Spinal cord (tissue), 10 donors: ENCODE measurements at places on chromosomes 3 and 15. TPM values are rescaled to one million over a fixed set of nuclear protein-coding genes. Genes with fewer than 3 reads are reported as not detected.
A peak's percentile ranks its signal among the peaks of the same experiment; 100 is the strongest.

- DNase-seq = no peak
Measured at GRCh38 chr3:51709004-51709420, 2.1 kb downstream of the GRM2 start.

GRCh38 chr3:149688122-149688757 lies 30.4 kb upstream of the WWTR1 start:
- DNase-seq = no peak

Gene SERINC4
- total RNA-seq = not detected

DNA sequence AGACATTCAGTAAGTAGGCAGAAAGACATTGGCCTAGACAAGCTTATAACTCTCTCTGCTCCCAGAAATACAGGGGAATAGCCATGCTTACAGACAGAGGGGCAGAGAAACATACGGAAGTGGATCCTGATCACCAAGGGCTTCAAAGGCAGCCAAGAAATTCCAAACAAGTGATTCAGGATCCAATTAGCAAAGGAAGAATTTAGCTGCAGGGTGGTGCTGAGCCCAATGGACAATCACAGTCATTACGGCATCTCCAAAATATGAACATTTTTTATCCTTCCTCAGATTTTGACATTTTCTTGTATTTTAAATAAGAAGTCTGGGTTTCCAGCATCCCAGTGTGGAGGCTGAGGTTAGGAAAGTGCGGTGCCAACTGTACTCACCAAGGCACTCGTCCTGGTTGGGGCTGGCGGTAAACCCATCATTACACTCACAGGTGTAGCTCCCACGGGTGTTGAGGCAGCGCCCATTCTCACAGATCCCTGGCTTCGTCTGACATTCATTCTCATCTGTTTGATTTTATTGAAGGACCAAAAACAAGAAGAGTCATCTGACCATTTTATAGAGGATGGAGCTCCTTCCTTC lies 96.8 kb downstream of the DUT start:
- DNase-seq = no peak

Gene SNAPC5
- 40.7 TPM for total RNA-seq

DNA sequence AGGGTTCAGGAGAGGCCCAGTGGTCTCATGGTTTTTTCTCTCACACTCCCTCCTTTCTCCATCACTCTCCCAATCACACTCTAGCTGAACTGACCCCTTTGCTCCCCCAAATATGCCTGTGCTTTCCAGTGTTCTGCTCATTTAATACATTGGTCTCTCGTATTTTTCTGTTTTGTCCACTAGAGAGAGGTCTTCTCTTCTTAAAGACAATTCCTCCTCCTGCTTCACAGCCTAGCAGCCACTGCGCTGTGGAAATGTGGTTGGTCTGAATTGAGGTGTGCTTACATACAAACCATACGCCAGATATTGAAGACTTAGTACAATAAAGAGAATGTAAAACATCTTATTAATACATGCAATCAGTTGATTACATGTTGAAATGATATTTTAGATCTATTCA lies 60.6 kb upstream of the XCR1 start:
- no peak for DNase-seq

Gene CD200R1
- total RNA-seq = 3.3 TPM

GRCh38 chr15:101499863-101500713 lies 10.6 kb upstream of the PCSK6 start:
- DNase-seq = peak; percentile 47

DNA sequence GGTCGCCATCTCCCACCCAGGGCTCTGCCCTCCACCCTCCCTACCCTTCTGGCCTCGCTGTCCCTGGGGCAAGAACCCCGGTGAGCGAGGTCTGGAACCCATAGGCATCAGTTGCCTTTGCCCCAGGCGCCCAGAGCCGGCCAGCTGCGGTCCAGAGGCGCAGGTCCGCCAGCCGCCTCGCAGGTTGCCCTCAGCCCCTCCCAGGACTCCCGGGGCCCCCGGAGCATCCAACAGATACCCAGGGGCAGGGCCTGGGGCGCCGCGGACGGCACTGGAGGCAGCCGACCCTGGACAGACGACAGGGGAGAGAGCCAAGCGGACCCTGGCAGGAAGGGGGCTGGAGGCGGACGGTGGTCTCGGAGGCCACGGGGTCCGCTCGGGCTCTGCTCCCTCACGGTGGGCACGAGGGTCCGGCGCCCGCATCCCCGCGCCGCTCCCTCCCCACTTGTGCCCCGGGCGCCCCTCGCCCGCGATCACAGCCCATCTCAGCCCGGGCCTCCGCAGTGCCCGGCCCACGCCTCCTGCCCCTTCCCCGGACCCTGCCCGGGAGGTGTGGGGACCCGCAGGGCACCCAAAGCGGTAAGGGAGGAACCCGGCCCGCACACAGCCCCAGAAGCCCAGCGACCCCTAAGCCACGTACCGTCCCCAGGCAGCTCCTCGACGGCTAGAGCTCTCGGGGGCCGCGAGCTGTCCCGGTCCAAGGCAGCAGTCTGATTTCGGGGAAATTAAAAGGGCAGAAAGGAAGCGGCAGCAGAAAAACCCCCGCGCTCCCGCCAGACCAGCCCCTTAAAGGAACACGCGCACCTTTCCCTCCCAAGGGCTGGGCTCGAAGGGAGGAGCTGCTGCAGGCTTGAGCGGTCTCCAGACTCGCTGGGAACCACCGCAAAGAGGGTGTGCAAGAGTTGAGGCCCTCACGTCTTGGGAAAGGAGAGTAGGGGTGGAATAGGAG lies at the start of gene HAPLN3:
HAPLN3 (minus strand) TSS at position 726 of the 949 bp plus-strand sequence. CDS start 8,246 bp downstream, outside the sequence.
- no peak for DNase-seq

DNA sequence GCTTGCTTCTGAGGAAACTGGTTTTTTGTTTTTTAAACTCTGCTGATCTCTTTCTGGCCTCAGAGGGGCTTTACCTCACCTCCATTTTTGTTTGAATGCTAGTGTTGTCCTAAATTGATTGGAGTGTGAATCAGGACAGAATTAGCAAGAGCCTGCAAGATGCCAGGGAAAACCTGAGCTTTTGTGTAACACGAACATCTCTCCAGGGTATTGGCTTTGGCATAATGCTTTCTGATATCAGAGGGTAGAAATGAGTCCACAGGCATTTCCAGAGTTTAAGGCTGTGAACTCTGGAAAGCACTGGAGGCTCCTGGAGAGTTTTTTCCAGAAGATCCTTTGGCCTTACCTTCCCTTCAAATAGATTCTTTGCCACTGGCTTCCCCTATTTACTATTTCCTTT lies 87.1 kb downstream of the WDR76 start:
- no peak for DNase-seq

Gene ACKR4
- 1.8 TPM for total RNA-seq

GRCh38 chr15:67145710-67146109 lies 80.3 kb downstream of the SMAD3 start:
- no peak for DNase-seq

Gene EPHA6
- 78.5 TPM for total RNA-seq

DNA sequence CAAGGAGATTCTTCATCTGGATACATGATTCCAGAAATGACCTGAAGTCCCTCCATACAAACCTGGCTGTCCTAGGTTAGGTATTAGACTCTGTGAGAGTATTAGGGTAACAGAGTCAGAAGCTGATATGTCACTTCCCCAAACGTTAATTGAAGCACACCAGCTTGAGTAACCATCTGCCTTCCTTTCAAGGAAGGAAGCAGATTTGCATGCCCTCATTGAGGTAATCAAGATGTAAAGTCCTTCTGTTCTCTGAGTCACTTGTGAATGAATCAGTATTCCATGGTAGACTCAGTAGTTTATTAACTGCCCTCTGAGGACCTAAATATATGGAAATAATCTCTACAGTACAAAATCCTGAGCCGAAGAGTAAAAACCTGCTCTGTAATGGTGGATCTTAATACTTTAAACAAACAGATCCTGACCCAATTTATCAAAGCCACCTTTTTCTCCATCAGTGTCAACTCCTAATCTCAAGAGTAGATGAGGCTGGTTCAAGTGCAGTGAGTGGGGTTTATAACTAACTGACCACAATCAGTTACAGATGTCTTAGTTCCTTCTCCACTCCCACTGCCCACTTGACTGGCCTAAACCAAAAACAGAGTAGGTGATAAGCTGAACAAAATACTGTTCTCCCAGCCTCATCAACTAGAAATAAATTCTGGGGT lies 246.2 kb upstream of the CHRM5 start:
- DNase-seq = no peak

Gene ARHGEF26
- 27.2 TPM for total RNA-seq

- DNase-seq = no peak
Measured at GRCh38 chr3:53079147-53079546, 33.3 kb upstream of the SFMBT1 start.

Gene P2RY13
- total RNA-seq = 15.3 TPM

DNA sequence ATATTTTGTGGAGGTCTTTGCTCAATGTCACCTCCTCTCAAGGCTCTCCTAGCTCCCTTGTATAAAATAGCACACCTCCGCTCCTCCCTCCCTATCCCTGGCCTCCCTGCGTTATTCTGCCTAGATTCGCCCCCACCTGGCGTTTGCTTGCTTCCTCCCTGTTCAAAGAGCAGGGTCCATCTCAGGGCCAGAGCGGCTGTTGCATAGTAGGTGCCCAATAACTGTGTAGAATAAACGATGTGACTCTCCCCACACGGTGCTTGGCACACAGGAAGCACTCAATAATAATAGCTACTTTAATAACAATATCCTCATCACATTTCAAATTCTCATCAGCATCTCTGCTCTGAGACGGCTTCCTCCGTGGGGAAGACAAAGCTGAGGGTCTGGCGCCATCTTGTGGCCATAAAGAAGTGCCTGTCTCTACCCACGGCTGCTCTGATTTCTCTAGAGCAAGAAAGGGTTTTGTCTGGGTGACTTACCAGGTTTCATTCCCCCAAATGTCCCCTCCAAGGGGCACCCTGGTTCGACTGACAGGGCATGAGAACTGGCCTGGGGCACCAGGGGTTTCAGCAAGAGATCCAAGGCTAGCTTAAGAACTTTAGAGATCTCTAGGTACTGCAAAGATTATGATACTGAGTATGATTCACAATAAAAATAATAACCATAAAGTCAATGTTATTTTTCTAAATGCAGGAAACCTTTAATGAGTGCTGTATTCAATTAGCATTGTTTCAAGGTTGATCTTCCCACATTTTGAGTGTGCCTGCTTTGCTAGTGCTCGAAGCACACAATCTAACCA lies 16.1 kb downstream of the CD276 start:
- peak; percentile 95 for DNase-seq

DNA sequence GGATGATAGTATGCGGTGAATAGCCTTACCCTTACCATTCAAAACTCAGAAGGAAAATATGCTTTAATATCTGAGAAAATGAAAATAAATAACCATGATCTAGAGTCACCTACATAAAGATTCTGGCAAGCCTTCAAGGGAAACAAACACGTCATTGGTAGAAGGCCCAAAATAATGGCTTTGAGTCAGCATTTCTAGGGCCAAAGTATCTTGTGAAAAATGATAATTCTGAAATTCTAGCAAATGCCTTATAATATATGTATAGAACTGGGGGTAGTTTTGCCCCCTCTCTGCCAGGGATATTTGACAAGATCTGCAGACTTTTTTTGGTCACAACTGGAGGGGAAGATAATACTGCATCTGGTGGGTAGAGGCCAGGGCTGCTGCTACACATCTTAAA lies 15.4 kb downstream of the PLSCR1 start:
- DNase-seq = no peak

Gene GAP43
- total RNA-seq = 144 TPM

GRCh38 chr3:141272906-141273662 lies 41.5 kb downstream of the PXYLP1 start:
- DNase-seq = no peak

GRCh38 chr3:47871389-47871788 lies 68.5 kb downstream of the DHX30 start:
- no peak for DNase-seq

GRCh38 chr3:42531470-42531869 lies 29.0 kb downstream of the VIPR1 start:
- no peak for DNase-seq

- no peak for DNase-seq
Measured at GRCh38 chr3:191997579-191998268, 536.8 kb downstream of the PYDC2 start.

DNA sequence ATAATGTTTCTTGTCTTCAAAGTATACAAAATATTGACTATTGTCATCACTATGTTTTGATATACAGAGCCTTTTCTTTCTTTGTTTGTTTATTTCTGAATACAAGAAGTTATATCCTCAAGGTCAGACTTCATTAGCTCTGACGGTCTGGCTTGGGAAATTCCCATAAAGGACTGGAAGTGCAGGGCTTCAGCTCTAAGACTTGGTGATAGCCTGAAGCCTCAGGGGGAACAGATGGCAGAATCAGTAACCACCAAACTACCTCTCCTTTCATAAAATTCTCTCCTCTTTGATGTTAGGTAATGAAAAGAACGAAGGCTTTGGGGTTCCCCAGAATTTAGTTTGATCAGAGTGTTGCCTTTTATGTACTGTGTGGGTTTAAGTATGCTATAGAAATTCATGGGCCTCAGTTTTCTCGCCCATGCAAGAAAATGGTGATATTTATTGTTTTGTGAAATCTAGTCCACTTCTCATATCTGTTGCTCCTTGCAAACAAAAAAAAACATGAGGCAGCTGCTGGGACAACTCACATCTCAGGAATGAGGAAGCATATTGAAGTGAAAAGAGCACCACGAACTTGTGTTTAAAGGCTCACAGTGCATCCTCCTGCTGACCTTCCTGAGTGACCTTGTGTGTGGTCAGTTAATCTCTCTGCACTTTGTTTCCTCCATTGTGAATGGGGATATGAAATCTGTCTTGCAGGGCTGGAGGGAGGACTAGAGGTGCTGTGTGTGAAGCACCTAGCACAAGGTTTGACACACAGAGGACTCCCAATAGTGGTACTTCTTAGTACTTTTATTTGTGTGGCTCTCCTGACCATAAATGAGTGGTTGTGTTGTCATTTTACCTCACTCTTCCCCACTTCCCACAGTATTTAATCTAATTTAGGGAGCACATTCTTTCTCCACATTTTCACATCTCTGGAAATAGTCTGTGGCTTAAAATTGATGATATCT lies 569.8 kb upstream of the IL12A start:
- DNase-seq = no peak

GRCh38 chr3:72317491-72317890 lies 530.8 kb downstream of the SHQ1 start:
- no peak for DNase-seq

- DNase-seq = no peak
Measured at GRCh38 chr15:88681610-88682221, 42.9 kb downstream of the ISG20 start.

DNA sequence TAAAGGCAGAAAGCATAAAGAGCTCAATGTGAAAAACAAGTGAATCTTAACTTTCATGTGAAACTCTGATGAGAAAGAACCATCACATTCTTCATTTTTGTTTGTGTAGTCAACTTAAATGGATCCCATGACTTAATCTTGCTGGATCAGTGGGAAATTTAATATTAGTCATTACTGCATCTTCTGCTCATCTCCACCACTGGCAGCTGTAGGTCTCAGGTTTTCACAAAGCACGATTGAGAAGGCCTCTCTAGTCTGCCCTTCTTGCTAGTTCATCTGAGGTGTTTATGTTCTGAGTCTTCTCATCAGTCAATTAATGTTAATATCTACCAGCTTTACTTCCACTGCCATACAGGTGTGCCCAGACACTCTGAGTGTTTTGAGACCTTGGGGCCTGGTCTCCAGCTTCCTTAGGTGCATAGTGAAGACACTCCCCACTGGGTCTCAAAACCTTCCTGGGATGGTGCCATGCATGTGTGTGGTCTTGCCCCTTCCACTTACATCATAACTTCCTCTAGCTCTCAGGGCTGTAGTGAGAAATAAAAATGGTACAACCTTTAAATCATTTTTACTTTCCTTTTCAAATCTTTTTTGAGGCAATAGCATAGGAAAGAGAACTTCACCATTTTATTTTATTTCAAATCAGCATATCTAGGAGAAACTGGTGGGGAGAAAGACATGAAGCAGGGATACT lies 421.6 kb upstream of the CBLB start:
- DNase-seq = no peak

Gene PPM1L
- total RNA-seq = 18.5 TPM

Gene HEMK1
- total RNA-seq = 4.3 TPM

Gene GPR176
- total RNA-seq = 13.7 TPM
